Hindlimb muscle (tissue), 1 donor: ENCODE measurements at places on chromosomes 13 and 19. TPM values are rescaled to one million over a fixed set of nuclear protein-coding genes. Genes with fewer than 3 reads are reported as not detected.

NTF4 gene
- polyA plus RNA-seq, result 5.8 TPM

ADGRE2 gene
- polyA plus RNA-seq, result 1.4 TPM

EGLN2 gene
- polyA plus RNA-seq, result 46.1 TPM

ALOX5AP gene
- 5.6 TPM for polyA plus RNA-seq

BIVM gene
- 30.1 TPM for polyA plus RNA-seq

DNA sequence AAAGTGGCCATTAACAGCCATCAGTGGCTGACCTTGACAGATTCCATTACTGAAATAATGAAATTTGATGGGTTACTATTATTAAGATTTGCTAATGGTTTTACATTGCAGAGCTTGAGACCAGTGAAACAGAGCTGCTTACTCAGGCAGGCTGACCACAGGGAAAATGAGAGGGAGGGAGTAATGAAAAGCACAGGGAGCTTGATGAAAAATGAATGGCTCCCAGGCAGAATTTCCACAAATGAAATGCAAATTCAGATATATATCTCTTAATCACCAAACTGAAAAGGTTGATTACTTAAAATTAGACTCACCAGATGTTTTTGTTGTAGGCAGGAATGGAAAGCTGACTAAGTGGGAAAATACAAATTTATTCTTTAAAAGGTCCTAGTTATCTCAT lies 36.1 kb downstream of the HTR2A start:
- DNase-seq, result no peak

GRCh38 chr13:114152831-114153371 lies 20.5 kb upstream of the RASA3 start:
- no peak for DNase-seq

GRCh38 chr13:32955881-32956594 lies 60.2 kb upstream of the KL start:
- DNase-seq, result no peak

- DNase-seq, result no peak
Measured at GRCh38 chr13:28684257-28684656, 25.3 kb downstream of the POMP start.

DNA sequence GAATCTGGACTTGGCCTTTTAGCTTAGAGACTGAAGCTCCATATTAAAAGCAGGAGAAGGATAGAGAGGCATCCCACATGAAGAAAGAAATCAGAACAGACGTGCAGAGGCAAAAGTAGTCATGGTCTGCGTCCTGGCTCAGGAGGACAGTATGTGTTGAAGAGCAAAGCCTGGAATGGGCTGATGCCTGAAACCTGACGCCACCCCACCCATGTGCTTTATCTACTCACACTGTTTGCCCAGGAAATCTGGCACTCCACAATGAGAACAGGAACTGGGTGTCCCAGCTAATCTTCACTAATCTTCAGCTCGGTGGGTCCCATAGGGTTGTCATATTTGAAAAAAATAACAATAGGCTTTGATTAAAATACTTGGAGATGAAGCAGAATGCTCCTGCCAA lies 549.0 kb upstream of the GPC6 start:
- DNase-seq, result no peak

GRCh38 chr19:44698492-44699201 lies at the start of gene CEACAM16:
TSS of gene CEACAM16 (plus strand) at chr19:44699151. CDS start at chr19:44701457, 2,306 bp downstream.
- DNase-seq, result no peak

- DNase-seq, result no peak
Measured at GRCh38 chr13:77811381-77811780, 107.2 kb downstream of the EDNRB start.

DNA sequence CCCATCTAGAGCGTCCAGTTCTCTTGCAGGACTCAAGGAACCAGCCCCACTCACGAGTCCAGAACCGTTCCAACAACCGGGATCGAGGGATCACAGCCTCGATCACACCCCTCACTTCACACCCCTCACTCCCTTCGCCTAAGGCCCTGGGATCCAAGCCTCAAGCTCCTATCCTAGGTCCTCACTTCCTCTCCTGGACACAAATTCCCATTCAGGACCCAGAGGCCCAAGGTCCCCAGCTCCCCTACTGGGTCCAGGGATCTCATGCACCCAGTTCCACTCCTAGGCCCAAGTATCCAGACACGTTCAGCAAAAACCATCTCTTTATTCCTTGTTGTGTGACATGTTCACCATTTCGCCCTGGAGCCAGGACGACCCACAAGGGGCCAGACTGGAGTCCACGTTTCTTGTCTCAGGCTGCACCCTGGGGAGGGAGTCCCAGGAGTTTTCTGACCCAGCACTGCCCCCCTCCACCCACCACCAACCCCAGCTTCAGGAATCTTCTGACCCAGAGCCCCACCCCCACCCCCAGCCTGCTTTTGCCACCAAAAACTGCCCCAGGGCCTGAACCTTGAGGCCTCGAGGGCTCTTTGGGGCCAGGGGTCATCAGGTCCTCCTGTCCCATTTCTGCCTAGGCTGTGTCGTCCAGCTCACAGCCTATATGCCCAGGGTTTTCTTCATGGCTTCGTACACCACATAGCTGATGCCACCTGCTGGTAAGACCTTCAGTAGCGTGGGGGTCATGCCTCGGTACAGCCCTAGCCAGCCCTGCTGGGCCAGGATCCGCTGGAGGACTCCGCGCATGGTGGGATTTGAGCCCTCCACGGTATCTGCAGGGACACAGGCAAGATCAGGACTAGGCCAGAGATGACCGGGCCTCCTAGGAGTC lies 1.4 kb upstream of the KHSRP start:
- DNase-seq, result no peak

GRCh38 chr13:91644806-91645205 lies 246.4 kb downstream of the GPC5 start:
- DNase-seq, result no peak

DNA sequence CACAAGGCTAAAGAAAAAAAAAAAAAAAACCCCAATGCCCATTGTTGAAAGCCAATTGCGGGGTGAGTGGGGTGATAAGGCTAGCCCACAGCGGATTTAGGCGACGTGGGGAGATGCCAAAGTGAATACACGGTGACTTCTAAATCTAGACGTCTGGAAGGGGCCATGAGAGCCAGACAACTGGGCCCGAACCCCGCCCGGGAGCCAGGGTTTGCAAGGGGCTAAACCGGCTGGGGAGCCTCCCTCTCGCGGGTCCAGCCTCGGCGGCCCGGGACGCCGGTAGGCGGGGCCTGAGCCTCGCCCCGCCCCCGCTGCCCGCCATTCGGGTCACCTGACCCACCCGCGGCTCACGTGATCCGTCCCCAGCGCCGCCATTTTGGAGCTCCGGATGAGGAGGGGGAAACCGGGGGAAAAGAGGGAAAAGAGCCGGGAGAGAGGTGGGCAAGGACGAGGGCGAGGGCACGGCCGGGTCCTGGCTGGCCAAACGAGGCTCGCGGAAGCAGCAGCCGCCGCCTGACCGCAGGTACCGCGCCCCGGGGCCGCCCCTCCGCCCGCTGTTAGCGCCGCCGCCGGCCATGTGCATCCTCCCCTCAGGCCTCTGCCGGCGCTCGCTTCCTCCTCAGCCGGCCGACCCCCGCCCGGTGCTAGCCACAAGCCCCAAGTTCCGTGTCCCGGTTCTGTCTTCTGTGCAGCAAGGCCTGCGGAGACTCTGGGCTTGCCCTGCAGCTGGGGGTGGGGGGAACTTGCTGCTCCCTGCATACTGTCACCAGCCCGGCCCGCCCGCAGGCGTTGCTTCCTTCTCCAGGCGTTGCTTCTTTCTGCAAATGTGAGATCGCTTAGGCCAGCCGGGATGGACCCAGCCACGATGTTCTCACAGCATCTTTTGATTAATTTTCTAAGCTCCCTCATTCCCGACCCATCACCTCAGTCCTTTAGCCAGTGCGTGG lies at the start of gene ZNF507:
Gene ZNF507, plus strand, starts transcription at position 350 of the 947 bp plus-strand sequence. CDS start 7,221 bp downstream, outside the sequence.
- DNase-seq, result peak; percentile 82

DNA sequence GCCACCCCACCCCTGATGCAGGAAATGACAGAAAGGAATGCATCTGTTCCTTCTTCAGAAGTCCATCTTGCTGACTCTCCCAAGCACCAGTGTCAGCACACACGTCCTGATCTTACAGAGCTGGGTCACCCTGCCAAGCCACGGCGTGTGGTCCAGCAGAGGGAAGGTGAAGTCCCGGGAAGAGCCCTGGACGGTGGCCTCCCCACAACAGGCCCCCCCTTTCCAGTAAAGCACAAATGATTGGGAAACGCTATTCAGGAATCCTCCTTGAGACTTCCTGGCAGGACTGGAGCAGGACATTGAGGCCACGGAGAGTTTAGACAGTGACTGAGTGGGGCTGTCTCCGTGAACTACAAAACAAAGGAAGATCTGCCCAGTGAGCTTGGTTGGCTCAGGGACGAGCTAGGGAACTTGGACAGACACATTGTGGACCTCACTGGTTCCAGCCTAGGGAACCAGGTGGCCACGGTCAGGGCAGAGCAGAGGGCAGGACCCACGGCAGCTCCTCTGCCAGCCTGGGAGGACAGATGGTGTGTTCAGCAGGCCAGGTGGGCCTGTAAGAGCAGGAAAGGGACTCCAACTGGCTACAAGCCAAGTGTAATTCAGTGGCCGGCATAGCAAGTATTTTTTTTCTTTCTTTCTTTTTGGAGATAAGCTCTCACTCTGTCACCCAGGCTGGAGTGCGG lies 41.7 kb downstream of the ELL start:
- DNase-seq, result no peak
